ENCODE measurements at places on chromosomes 5 and 9.

DNA sequence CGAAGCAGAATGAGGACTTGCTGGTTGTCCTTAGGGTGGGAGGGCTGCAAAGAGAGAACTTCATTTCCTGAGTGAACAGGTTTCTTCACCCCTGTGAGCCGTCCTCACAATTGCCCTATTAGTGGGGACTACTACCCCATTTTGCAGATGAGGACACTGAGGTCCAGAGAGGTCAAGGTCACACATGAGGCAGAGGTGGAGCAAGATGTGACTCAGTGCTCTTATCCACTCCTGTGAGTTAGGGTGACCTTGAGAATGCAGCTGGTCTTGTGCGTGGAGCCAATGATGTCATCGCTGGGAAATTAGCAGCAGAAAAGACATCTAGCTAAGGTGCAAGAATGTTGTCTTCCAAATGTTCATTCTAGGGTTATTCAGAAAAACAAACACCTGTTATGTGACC, 26.9 kb downstream of the GPRIN1 start:
- no peak for DNase-seq

DNA sequence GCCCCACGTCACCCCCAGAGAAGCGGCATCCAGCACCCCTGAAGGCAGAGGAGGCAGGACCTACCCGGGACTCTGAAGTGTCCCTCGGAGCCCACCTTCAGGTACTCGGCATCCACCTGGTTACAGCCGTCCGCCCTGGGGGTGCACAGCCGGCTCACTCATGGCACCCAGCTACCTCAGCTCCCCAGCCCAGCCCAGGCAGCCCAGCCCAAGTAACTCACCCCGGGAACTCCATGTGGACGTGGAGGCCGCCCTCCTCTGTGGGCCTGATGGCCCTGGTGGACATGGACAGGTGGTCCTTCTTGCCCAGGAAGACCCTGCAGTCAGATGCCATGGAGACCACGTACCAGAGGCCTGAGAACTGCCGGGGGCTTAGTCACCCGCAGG, 676 bp downstream of the LCN15 start:
- no peak for DNase-seq

GRCh38 chr5:166370928-166371690, 1920.3 kb upstream of the WWC1 start:
- no peak for DNase-seq

DNA sequence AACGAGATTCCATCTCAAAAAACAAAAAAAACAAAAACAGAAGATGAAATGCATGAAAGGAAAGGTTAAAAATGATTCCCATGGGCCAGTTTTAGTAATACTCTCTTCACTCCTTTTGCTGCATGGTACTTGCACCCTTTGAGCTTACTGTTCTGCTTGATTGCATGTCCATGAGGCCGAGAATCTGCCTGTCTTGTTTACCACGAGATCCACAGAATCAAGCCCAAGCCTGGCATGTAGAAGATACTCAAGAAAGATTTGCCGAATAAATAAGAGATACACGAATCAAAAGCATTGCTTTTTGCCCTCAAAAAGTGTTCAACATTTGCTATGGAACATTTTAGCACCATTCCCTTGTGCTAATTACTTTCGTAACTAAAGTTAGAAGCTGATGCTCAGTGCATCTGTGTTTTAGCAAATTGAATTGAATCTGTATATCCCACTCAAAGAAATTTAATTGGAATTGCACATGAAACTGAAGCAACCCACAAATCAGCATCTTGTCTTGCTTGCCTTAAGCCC, 1.1 kb downstream of the FAXDC2 start:
- DNase-seq = no peak

DNA sequence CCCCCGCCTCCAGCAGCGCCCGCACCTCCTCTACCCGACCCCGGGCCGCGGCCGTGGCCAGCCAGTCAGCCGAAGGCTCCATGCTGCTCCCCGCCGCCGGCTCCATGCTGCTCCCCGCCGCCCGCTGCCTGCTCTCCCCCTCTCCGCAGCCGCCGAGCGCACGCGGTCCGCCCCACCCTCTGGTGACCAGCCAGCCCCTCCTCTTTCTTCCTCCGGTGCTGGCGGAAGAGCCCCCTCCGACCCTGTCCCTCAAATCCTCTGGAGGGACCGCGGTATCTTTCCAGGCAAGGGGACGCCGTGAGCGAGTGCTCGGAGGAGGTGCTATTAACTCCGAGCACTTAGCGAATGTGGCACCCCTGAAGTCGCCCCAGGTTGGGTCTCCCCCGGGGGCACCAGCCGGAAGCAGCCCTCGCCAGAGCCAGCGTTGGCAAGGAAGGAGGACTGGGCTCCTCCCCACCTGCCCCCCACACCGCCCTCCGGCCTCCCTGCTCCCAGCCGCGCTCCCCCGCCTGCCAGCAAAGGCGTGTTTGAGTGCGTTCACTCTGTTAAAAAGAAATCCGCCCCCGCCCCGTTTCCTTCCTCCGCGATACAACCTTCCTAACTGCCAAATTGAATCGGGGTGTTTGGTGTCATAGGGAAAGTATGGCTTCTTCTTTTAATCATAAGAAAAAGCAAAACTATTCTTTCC, 19.3 kb downstream of the CDKN2A start:
- no peak for DNase-seq

DNA sequence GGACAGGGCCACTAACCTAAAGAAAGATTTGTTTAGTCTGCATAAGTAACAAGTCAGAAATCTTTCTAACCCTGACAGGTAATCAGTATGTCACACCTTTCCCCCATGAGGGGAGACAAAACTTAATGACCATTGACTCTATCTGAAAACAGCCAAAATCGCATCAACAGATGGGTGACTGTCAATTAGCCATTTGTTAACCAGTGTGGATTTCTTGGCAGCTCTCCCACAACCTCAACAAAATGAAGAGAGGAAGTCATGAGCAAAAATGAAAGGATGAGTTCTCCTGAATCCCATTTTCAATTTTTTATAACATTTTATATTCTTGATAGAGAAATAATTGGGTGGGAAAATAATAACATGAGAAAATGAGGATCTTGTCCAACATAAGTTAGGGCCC, 84.6 kb upstream of the SNX2 start:
- no peak for DNase-seq

DNA sequence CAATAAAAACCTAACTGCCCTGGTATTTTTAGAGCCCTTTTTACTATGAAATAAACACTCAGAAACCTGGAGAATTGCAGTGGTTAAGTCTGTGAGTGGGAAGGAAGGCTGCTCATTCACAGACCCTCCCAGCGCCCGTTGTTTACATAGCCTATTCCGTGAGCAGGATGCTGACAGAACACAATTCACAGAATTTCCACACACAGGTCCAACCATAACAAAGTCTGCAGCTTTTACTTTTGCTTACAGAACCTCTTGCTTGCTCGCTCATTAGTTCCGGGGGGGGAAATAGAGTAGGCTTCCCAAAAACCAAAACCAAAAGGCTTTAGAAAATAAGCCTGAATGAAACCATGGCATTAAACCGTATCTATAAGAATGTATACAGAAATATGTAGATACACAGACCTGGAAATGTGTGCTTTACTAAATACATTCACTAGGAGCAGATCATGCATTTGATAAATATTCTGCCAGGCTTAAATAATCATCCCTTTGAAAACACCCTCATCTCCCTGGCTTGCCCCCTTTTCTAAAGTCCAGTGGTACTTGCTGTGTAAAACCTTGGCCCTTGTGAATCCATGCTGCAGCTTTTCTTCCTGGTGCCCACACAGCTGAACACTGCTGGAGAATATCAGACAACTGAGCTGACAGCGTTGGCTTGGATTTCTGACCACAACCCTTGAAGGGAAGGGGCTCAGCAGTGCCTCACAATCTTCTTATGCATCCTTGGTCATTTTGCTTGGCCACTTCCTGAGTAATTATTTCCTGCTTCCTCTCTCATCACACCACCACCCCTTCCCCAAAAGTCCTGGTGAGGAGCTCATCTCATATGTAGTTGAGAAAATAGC, 128.0 kb downstream of the FANCC start:
- DNase-seq = no peak

Measured in amygdala (tissue), 56 donors.